ENCODE measurements at places on chromosomes 12 and 14.
A peak's percentile ranks its signal among the peaks of the same experiment; 100 is the strongest.

GRCh38 chr12:75706786-75707605 is 195.6 kb upstream of the KRR1 start:
- no peak for DNase-seq

- DNase-seq = peak; percentile 35
Measured at GRCh38 chr14:105064721-105065143, 498 bp downstream of the GPR132 start.

- DNase-seq = no peak
Measured at GRCh38 chr14:68978172-68978911, 760 bp downstream of the ACTN1 start.

GRCh38 chr12:112183141-112184021 is 58.0 kb downstream of the TRAFD1 start:
- no peak for DNase-seq

DNA sequence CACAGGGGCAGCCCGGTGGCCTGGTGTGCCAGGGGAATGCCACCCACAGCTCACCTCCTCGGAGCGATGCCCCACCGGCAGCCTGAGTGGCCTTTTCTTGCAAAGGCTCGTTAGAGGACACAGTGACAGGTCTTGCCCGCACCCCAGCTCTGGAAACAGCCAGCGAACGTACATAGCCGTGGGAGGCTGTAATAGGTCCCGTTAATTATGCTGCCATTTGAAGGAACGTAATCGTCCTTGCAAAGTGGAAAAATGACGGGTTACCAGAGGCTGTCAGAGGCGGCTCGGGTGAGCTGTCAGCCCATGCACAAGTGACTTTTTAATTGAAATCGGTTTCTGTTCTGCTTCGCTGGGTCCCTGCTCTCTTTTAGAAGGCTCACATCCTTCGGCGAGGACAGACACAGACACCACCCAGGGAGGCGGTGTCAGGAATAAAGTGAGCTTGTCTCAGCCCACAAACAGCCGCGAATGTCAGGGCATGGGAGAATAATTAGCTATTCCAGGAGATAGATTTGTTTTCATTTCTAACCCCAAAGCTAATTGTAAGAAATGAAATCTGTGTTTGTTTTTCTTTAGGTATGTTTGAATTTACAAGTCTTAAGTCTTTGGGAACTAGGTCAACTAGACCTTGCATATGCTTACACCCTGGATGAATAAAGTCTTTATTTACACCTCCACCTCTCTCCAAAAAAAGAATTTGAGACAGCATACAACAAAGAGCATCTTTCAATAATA is 77.2 kb upstream of the RFLNA start:
- no peak for DNase-seq

DNA sequence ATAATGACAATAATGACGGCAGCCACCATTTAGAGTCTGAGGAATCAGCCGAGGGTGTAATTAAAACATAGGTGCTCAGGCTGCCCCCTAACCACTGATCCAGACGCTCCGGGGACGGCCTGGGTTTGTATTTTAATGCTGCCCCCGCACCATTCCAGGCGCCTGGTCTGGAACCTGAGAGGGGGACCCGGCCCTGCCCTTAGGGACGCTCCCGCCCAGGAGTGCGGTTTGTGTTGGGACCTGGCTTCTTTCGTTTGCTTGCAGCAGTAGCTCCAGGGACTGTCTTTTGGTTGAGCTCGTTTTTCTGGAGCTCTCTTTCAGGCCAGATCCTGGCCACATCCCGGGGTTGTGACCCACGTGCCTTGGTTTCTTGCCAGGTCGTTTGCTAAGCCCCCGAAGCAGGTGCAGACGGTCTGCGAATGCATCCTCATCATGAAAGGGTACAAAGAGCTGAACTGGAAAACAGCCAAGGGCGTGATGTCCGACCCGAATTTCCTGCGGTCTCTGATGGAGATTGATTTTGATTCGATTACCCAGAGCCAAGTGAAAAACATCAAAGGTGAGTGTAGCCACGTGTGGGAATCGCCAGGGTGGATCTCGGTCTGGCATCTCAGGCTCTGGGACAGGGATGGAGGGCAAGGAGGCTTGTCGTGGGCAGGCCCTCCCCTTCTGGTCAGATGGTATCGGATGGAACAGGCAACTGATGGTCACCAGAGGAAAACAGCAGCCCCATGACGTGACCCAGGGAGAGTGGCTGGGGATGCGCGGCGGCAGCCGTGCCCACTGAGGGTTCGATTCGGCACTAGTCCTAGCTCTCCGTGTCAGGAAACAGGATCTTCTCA is 63.5 kb downstream of the CCDC92 start:
- no peak for DNase-seq

- no peak for DNase-seq
Measured at GRCh38 chr14:54301359-54301758, 95.4 kb upstream of the CDKN3 start.

GRCh38 chr14:70441641-70442040 is 10.3 kb upstream of the ADAM21 start:
- no peak for DNase-seq

DNA sequence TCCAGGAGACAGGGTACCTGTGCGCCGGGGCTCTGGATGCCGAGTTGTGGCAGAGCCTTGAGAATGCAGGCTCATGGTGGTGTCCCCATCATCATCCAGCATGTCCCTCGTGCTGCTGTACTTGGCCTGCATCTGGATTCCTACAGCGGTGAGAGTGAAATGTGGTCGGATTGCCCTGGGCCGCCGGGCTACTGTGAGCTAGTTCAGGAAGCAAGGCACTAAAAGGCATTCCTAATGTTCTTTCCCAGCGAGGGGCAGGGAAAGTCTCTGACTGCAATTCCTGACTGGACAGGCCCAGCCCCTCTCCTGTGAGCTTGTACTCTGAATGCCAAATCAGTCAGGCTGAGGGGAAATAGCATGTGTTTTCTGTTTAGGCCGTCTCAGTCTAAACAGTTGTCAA is at the start of gene CLEC1A:
CLEC1A (minus strand) TSS at position 195 of the 400 bp plus-strand sequence; CDS start at position 132, 63 bp downstream.
- DNase-seq = no peak

- DNase-seq = peak; percentile 23
Measured at GRCh38 chr12:32107359-32108267, 966 bp downstream of the BICD1 start.

- DNase-seq = peak; percentile 28
Measured at GRCh38 chr14:103629503-103630121, 601 bp downstream of the KLC1 start.

GRCh38 chr14:50335989-50336824 is 24.1 kb downstream of the DMAC2L start:
- DNase-seq = no peak

- DNase-seq = no peak
Measured at GRCh38 chr12:102980350-102980749, 22.9 kb downstream of the ASCL1 start.

DNA sequence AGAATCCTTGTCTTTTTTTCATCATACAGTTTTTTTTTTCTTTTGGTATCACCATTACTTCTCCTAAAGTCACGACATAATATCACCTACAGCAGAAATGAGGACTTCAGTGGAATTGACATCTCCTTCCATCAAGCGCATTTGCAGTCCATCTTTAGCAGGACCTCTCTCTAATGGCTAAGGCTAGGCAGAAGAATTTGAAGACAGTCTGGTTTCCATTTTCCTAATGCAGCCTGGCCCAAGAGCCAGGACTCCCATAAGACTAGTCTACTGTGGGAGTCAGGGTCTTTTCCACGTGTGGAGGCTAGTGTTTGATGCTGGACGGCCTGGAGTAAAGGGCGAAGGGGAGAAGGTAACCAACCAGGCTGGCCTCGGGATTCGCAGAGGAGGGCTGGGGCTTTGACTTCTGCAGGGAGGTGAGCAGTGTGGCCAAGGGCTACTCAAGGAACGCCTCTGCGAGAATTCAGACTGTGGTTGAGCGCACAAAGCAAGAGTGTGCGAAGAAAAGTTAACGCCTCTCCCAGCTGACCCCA is 769 bp upstream of the ZNF740 start:
- DNase-seq = no peak

GRCh38 chr14:106811162-106811561 is 1284.8 kb downstream of the TMEM121 start:
- no peak for DNase-seq

DNA sequence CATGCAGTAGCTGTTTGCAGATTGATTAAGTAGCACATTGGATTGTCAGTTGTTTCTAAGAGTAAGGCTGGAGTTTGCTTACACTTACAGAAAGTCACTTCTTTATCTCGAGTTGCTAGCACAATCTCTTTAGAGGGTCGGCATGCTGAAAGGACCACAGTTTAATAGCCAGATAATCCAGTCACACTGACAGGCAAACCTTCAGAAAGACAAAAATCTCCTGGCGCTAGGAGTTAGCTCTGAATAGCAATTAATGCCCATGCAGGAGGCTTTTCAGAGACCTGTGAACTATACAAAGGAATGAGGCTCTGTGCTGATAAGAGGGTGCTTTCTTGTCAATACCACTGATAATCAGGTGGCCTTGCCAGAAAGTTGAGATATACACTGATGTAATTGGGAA is 1043.0 kb downstream of the AACS start:
- no peak for DNase-seq

GRCh38 chr12:114704096-114704495 is 20.1 kb upstream of the TBX3 start:
- no peak for DNase-seq
